Esophagus squamous epithelium (tissue), 5 donors: ENCODE measurements at places on chromosomes 1 and 21.

- H3K27ac ChIP-seq, result no peak overlapping the region
- DNase-seq, result no peak
- H3K4me1 ChIP-seq, result no peaks in the 10 kb centered on the region
- no peaks in the 10 kb centered on the region for H3K27me3 ChIP-seq
- H3K36me3 ChIP-seq, result no peaks in the 10 kb centered on the region
Measured at GRCh38 chr1:28822799-28823198, 10.8 kb downstream of the OPRD1 start.

- H3K4me3 ChIP-seq, result no peak overlapping the region
- no peak for DNase-seq
- H3K27ac ChIP-seq, result peak overlapping the region; percentile 74
- H3K4me1 ChIP-seq, result peaks cover 49% of the 10 kb centered on the region
Measured at GRCh38 chr1:226881515-226882185, 11.2 kb downstream of the PSEN2 start.

DNA sequence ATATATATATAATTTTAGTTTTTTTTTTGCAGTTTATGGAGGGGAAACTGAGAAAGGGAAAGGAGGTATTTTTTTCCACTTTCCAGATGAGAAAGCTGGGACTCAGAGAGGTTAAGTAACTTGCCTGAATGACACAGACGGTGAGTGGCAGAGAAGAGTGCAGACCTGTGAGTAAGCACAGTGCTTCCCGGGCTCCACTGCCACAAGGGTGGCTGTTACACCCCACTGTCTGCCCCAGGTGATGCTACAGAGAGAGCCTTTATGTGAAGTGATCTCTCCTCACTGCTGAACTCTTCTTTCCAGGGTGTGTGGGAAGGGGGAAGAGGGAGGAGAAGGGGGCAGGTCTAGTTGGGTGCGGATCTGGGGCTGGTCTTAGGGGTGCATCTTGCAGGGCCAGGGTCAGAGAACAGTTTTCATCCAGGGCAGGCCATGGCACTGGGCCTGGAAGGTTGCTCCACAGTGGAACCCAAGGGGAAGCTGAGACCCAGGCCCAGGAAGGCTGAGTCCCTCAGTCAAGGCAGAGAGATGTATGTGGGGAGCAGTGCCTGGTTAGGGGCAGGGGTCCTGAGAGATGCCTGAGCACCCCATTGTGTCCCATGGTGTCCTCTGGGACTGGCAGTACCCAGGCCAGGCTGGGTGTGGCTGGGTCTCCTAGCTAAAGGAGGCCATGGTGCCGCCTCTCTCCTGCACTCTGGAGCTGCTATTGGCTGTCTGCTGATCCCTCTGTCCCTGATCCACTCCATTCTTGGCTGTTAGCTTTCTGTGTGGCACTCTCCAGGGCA lies 357.5 kb downstream of the PTPRU start:
- no peaks in the 10 kb centered on the region for H3K27me3 ChIP-seq
- H3K4me1 ChIP-seq, result no peaks in the 10 kb centered on the region
- no peaks in the 10 kb centered on the region for H3K36me3 ChIP-seq
- no peak overlapping the region for H3K4me3 ChIP-seq
- DNase-seq, result no peak

DNA sequence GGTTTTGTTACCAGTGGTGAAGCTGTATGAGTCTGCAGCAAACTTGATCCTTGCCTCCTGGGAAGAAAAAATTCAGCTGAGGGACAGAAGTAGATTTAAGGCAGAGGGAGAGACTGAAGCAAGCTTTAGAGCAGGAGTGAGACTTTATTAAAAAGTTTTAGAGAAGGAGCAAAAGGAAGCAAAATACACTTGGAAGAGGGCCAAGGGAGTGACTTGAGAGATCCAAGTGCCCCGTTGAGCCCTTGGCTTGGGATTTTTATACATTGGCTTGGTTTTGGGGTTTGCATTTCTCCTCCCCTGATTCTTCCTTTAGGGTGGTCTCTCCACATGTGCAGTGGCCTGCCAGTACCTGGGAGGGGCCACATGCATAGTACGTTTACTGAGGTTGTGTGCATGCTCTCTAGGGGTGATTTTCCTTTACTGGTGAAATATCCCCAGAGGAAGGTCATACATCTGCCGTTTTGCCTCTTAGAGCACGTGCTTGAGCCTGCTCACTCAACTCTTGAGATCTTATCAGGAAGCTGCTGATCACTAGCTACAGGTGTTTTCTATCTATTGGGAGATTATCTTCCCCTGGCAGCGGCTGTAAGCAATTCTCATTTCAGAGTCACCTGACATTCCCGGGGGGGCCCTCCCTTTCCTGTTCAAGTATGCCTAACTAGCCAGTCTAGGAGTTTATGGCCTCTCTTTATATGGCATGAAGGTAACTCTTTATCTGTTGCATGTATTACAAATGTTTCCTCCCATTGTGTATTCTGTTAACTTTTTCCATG lies 20.3 kb downstream of the FASLG start:
- H3K36me3 ChIP-seq, result no peaks in the 10 kb centered on the region
- H3K27ac ChIP-seq, result no peak overlapping the region
- DNase-seq, result no peak
- H3K27me3 ChIP-seq, result no peaks in the 10 kb centered on the region
- no peak overlapping the region for H3K4me3 ChIP-seq

DNA sequence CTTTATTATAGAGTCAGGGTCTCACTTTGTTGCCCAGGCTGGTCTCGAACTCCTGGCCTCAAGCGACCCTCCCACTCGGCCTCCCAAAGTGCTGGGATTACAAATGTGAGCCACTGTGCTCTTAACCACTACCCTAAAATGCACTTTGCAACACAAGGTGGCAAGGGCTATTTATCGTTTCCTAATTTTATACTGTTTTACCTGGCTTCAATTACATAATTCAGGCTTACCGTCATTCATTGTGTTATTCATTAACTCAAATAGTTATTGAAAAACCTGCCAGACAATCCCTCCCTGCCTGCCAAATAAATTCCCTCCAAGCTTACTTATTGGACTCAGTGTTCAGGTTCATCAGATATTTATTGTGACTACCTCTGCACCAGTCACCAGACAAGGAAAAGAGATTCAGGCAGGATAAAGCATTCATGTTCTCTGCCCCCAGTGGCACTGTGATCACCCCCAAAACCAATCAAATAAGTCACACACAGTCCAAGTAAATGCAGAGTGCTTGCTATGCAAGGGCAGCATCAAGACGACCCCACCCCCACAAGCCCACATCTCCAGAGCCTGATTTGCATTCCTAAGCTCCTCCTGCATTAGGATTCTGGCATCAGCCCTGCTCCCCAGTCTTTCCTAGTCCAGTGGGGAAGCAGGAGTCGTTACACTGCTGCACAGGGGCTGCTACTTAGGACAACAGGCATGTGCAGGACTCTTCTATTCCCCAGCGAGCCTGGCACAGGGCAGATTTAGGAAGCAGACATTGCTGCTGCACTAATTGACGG lies 8.1 kb downstream of the PAQR7 start:
- H3K4me3 ChIP-seq, result no peak overlapping the region
- H3K27me3 ChIP-seq, result no peaks in the 10 kb centered on the region
- H3K36me3 ChIP-seq, result no peaks in the 10 kb centered on the region
- H3K4me1 ChIP-seq, result peaks cover 27% of the 10 kb centered on the region
- no peak for DNase-seq
- no peak overlapping the region for H3K27ac ChIP-seq

DNA sequence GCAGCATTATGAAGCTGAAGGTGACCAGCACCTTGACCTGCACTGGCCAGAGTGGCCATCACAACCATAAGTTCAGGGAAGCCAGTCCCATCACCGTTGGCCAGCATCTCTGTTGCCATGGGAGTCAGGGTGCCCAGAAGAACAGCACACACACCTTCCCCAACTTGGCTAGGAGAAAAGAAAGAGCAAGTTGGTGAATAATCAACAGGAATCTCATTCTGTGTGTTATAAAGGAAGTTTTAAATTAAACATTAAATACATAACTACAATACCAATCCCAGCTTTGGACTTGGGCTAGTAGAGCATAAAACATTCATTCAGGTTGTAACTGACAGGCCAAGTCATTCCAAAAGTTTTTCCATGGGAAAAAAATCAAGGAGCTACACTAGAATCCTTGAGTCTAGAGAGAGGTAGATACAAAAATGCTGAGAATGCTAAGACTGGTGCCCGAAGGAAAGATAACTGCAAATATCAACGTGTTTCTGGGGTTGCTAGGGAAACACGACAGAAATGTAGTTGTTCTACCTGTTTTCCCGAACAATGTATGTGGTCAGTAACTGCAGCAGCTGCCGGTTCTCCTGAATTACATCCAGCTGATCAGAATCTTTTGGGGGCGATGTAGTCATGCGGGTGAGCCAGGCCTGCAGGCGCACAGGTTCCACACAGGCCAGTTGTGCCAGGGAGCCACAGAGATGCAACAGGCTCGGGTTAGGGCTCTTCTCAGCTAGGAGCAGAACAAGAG lies 45.6 kb downstream of the UBR4 start:
- H3K27ac ChIP-seq, result peak overlapping the region; percentile 40
- no peak for DNase-seq
- H3K4me3 ChIP-seq, result no peak overlapping the region
- no peaks in the 10 kb centered on the region for H3K27me3 ChIP-seq
- peaks cover 100% of the 10 kb centered on the region for H3K36me3 ChIP-seq

DNA sequence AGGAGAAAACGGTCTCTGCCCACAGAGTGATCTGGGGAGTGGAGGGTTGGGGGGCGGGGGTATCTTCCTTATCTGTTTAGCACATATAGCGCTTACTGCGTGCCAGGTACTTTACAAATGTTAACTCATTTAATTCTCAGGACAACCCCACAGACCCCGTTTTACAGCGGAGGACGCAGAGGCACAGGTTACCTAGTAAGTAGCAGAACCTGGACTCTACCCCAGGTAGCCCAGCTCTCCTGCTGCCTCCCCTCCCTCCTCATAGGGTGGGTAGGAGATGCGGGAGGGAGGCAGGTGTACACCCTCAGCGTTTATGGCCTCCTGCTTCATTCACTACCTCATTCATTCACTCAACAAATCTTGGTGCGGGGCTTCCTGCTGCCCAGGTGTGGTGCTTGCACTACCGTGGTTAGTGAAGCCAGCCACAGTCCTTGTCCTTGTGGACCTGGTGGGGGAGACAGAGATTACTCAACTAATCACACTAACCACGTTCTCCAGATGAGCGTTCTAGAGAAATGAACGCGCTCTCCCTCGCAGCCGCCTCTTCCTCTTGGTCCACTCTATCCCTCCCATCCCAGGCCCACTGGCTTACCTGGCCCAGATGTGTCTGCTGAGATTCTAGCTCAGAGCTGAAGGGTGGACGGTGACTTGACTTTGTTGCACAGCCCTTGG lies 102.0 kb downstream of the IER5 start:
- no peaks in the 10 kb centered on the region for H3K4me1 ChIP-seq
- H3K4me3 ChIP-seq, result no peak overlapping the region
- DNase-seq, result no peak
- no peaks in the 10 kb centered on the region for H3K27me3 ChIP-seq
- H3K27ac ChIP-seq, result no peak overlapping the region

- no peak overlapping the region for H3K4me3 ChIP-seq
- H3K27me3 ChIP-seq, result no peaks in the 10 kb centered on the region
- no peak for DNase-seq
- no peak overlapping the region for H3K27ac ChIP-seq
Measured at GRCh38 chr1:225940385-225941151, 452 bp downstream of the LEFTY2 start.

- no peaks in the 10 kb centered on the region for H3K27me3 ChIP-seq
- H3K4me3 ChIP-seq, result no peak overlapping the region
- no peaks in the 10 kb centered on the region for H3K4me1 ChIP-seq
- DNase-seq, result no peak
- no peak overlapping the region for H3K27ac ChIP-seq
Measured at GRCh38 chr21:31921079-31921478, 48.3 kb downstream of the HUNK start.

DNA sequence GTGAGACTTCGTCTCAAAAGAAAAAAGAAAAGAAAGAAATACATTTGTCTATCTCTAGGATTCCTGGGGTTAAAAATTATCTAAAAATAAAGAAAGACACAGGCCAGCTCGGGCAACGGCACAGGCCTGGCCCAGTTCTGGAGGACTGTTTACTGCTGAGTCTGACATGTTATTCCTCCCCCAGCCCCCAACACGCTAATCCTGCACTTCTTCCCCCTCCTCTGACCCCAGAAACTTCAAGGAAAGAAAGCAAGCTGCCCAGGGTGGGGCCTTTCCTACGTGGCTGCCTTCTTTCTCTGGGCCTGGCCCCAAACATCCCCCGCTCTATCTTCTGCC lies 40.0 kb downstream of the ACOT7 start:
- peak overlapping the region; percentile 44 for H3K27ac ChIP-seq
- peaks cover 57% of the 10 kb centered on the region for H3K4me1 ChIP-seq
- no peaks in the 10 kb centered on the region for H3K36me3 ChIP-seq
- DNase-seq, result no peak
- no peaks in the 10 kb centered on the region for H3K27me3 ChIP-seq
- no peak overlapping the region for H3K4me3 ChIP-seq

DNA sequence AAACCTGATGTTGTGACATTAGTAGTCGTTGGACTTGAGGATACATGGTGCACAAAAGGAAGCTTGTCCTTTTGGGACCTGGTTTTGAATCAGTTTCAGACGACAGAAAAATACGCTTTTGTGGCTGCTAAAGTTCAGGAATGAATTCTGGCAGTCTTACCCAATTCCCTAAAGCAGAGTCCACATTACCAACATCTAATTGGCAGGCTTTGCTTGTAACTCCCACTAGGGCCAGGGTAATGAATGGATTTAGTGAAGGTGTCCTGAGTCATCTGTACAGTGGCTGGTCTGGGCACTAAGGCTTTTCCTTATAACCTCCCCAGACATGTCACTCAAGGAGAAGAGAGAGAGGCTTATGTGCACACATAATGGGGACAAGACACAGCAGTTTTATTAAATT lies 66.2 kb upstream of the RNPC3 start:
- no peak overlapping the region for H3K4me3 ChIP-seq
- no peak overlapping the region for H3K27ac ChIP-seq
- no peak for DNase-seq
- H3K36me3 ChIP-seq, result no peaks in the 10 kb centered on the region
- H3K4me1 ChIP-seq, result no peaks in the 10 kb centered on the region
- no peaks in the 10 kb centered on the region for H3K27me3 ChIP-seq

DNA sequence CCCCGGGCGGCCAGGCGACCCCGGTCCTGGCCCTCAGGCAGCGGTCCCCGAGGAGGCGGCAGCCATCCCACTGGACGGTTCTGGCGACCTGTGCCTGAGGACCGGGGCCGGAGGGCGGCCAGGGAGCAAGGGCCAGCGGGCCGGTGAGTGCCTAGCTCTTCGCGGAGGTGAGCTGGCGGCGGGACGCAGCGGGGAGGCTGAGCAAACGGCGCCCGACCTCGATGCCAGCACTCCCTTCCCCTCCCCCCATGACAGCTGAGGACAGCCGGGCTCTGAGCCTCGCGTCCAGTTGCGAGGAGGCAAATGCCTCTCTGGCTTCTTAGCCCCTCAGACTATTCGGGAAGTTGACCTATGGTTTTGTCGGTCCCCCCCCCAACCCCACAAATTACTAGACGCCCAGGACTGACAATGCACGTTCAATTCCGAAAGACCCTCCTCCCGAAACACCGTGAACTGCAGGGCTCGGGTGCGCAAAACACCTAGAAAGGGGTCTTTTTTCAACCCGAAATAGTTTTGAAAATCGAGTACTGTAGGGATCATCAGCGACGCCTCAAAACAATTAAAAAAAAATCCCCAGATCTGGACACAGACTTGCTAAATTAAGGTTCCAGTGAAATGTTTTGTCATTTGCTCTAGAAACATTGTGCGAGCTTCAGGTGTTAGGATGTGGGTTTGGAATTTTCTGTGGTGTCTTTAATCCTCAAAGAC lies 8.3 kb downstream of the CDKN2C start:
- no peaks in the 10 kb centered on the region for H3K36me3 ChIP-seq
- peak overlapping the region; percentile 96 for H3K27ac ChIP-seq
- DNase-seq, result no peak
- H3K27me3 ChIP-seq, result no peaks in the 10 kb centered on the region
- no peaks in the 10 kb centered on the region for H3K4me1 ChIP-seq

- no peaks in the 10 kb centered on the region for H3K36me3 ChIP-seq
- no peak overlapping the region for H3K4me3 ChIP-seq
- DNase-seq, result no peak
- no peak overlapping the region for H3K27ac ChIP-seq
- peaks cover 89% of the 10 kb centered on the region for H3K27me3 ChIP-seq
- peaks cover 18% of the 10 kb centered on the region for H3K4me1 ChIP-seq
Measured at GRCh38 chr1:205950826-205951549, 7.7 kb upstream of the SLC26A9 start.
